Activated CD4-positive, alpha-beta T cell treated with anti-CD3 and anti-CD28 coated beads, Interleukin-2, amount 50 U/mL, for 24 hours (primary cell): ENCODE measurements at places on chromosomes 1 and 21.
A peak's percentile ranks its signal among the peaks of the same experiment; 100 is the strongest.

DNA sequence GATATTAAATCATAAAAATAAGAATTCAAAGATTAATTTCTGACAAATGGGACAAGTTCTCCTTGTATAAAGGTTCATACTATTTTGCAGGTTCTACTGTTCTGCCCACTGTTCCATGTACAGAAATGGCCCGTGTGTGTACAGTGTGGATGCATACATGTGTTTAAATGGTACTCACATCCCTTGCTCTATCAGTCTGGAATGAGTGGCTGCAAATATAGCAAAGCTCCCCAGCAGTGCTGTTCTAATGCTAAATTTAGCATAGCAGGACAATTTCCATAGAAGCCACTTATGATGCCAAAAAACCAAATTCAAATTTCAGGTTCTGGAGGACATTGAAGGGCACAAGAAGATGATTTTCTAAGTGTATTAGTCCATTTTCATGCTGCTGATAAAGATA is 9.4 kb upstream of the SEC16B start:
- no peak for DNase-seq

- no peak for DNase-seq
Measured at GRCh38 chr1:157234705-157235273, 96.6 kb upstream of the ETV3 start.

DNA sequence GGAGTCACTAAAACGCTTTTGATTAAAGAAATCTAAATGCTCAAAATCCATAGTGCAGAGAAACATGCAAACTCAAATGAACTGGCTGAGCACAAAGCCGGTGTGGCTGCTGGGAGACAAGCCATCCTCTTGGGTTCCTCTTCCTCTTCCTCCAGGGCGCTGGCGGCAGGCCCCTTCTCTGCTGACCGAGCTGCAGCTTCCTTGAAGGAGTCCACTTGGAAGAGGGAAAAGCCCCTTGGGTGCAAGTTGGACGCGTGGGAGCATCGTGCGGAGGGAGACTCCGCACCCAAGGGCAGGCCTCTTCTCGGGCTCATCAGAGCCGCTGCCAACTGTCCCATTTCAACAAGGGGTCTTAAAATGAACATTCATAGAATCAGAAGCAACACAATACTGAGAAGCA is 7.9 kb downstream of the CCNL2 start:
- DNase-seq: no peak

DNA sequence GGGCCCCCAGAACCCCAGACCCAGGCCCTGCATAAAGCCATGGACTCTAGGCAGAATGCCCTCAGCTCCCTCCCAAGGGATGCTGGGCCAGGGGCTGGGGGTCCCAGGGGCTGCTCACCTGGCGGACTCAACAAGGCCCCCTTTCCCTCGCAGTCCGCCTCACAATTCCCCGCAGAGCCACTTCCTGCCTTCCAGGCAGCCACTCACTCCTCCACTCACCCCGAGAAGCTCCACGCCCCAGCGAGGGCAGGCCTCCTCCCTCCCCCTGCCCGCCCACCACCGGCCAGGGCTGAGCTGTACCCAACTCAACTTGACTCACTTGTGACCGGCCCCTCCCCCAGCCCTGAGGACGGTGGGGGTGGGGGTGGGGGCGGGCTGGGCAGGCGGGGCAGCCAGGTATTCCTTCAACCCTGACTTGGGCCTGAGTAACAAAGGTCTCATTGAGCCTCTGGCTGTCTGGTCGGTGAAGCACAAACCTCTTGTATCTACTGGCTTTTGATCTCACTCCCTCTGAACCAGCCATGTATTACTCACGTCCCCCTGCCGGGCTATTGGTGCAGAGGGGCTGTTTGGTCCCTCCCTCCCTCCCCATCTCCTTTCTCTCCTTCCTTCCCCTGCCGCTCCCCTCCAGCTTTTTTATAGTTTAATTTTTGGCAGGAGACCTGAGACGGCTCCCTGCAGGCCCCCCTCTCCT is 5.9 kb downstream of the BLACAT1 start:
- no peak for DNase-seq

- no peak for DNase-seq
Measured at GRCh38 chr1:78060857-78061563, 15.2 kb downstream of the GIPC2 start.

- no peak for DNase-seq
Measured at GRCh38 chr1:245263529-245264095, 108.8 kb downstream of the KIF26B start.

DNA sequence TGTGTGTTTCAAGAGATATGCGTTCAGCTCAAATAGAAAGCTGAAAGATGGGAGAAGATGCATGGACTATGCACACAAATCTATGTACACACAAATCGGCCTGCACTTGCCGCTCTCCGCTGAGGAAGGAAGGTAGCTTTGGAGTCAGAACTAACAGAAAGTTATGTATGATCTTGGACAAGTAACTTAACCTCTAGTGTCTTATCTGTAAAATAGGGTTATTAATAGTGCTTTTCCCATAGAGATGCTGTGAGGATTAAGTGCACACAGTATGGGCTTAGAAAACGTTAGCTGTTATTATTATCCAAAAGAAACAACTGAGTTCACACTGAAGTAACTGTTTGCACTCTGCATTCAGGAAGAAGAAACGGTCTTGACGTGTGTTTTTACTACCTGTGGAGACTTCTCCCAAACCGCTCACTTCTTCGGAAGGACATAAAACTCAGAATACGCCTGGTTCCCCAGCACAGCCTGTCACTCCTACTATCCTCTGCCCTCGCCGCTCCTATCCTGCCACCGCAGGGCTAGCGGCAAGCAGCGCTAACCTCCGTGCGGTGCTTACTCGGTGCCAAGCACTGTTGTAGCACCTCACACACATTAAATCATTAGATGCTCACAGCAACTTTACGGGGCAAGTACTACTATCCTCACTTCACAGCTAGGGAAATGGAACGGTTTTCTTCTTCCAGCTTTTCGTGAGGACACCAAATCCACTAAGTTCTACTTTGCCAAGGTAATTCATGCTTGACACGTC is 1.3 kb downstream of the TGFBR3 start:
- DNase-seq: peak; percentile 22

DNA sequence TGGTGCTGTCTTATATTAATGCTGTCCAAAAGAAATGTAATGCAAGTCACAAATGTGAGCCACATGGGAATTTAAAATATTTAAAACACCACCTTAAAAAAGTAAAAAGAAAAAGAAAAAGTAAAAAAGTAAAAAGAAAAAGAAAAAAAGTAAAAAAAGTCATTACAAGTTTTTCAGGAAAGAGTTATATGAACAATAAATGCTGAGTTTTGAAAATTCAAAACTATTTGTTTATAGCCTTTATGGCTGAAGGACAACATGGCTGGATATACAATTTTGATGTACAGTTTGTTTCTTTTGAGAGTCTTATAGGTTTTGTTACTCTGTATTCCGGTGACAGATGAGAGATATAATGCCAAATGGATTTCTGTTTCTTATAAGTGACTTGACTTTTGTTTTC is 29.1 kb downstream of the GPR88 start:
- DNase-seq: no peak

DNA sequence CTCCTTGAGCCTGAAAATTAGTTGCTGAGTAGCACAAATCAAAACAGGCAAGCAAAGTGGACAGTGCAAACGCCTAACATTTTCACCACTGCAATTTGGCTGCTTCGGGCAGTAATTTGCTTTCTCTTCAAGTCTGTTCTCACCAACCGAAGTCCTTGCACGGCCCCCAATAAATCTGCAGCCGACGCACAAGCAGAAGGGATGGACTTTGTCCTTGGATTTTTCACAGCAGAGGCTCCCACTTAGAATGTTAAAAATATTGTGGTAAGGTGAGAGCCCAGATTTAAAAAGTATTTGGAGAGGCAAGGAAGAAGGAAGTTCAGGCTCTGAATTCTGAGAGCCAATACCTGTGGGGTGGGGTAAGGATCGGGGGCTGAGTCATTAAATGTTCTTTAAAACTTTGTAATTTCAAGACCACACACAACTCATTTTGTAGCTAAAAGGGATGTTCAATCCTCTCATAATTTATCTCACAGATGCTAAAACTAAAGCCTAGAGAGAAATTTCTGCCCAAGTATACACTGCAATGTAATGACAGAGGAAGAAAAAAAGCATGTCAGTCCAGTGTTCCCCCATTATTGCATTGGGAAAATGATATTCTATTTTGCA is 6.2 kb downstream of the CD247 start:
- no peak for DNase-seq

DNA sequence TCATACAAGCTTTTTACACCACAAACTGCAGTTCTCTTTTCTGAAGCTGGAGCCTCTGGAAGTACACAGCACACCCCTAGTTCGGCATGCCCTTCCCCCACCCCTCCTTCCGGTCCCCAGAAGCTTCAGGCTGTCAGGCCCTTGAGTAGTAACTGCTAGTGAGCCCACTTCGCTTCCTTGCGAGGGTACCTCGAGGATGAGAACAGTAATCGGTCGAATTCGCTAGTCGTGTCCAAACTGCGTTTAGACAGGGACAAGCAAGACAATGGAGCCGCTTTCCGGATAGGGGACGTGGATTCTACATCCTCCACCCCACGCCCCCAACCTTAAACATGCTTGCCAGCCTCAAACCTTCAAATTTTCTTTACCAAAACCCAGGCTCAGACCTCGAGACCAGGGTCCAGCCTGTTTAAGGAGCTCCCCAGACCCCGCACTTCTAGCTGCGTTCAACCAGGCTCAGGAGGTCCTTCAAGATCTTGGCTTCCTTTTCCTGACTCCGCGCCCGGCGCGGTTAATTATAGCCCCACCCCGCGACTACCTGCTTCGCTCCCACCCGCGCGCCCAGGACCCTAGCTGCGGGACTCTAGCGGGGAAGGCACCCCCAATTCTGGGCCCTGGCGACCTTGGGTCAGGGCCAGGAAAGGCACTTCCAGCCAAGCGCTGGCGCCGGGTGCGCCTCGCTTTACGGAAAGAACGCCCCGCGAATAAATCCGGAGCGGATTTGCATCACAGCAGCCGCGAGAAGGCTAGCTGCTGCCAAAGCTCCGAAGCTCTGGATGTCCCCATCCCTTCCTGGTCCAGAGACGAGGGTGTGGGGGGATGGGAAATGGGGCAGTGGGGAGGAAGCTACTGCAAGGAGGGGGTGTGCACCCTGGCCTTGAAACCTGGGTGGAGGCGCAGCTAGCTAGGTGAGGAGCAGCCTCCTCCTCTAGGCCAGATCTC is 8.1 kb upstream of the TSPAN1 start:
- peak; percentile 24 for DNase-seq

GRCh38 chr1:203807196-203807595 is 11.8 kb downstream of the ZBED6 start:
- DNase-seq: no peak

GRCh38 chr1:6967431-6968111 is 182.3 kb downstream of the CAMTA1 start:
- no peak for DNase-seq

- DNase-seq: no peak
Measured at GRCh38 chr21:44306936-44307704, 7.3 kb downstream of the PFKL start.

DNA sequence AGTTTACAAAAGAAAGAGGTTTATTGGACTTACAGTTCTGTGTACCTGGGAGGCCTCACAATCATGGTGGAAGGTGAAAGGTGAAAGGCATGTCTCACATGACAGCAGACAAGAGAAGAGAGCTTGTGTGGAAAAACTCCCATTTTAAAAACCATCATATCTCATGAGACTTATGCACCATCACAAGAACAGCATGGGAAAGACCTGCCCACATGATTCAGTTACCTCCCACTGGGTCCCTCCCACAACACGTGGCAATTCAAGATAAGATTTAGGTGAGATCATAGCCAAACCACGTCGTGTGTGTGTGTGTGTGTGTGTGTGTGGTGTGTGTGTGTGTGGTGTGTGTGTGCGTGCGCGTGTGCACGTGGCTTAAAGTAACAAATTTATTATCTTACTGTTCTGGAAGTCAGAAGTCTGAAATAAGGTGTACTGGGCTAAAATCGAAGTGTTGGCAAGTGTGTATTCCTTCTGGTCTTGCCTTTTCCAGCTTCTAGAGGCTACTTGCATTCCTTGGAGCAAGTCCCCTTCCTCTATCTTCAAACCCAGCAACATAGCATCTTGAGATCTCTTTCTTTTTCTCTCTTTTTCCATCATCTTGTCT is 48.1 kb upstream of the MPC2 start:
- DNase-seq: no peak

DNA sequence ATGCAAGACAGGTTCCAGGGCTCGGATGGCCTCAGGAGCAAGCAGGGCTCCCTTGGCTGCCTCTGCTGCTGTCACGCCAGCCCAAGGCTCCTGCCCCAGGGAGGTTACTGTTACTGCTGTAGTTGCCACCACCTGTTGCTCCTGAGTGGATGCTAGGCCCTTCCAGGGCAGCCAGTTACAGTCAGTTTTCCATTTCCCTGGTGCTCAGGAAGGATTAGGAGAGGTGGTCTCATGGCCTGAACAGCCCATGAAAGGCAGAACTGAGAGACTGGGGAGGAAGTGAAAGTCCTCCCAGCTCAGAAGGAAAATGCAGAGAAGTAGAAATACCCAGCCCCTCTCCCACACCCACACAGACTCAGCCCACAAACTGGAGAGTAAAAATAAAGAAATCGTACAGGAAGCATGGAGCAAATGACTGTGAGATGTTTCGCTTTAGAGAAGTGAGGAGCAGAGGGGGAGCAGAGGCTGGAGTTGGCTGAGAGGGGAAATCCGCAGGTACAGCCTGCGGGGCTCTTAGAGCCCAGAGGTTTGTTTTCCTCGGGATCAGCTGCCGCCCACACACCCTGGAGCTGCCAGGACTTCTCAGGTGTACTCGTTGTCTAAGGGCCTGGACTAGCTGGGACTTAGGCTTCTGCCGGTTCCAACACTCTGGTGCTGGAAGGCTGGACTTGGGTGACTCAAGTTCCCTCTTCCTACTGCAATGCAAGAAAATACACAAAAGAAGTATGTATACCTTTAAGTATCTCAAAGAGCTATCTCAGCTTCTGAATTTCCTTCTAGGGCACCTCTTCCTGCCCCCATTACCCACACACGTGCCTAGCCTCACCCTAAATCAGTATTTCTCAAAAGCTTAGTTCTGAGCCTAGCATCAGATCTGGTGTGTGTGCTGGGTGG is 2.3 kb downstream of the IL6R start:
- DNase-seq: peak; percentile 60

DNA sequence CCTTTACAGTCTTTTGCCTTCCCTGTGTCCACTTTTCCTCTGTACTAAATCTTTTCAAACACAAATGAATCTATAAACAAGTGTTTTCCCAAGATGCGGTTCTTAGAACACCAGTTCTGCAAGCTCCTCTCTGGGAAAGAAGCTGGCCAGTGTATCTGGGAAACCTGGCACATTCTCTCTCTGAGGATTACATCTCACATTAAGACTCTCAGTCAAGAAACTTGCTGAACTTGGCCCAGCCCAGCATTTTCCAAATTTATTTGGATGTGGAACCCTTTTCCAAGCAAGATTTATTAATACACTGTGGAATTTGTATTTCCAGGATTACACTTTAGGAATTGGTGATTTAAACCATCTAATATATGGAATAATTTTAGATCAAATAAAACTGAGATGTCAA is 105.7 kb downstream of the ZNF281 start:
- DNase-seq: no peak

- no peak for DNase-seq
Measured at GRCh38 chr21:16773206-16773605, 739.6 kb upstream of the CXADR start.

DNA sequence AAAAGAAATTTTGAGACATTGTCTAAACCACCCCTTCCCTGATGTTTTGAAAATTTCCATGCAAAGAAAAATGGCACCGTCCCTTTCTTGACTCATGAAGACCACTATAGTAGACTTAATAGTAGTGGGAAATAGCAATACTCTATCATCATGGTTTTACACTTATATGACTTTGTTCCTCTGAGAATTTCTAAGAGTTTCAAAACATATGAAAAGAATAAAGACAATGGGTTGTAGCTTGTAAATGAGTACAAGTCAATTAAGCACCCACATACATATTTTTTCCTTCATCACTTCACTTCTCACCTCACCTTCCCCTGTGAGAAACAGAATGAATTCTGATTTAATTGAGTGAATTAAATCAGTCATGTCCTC is 151.7 kb downstream of the LYPLAL1 start:
- no peak for DNase-seq

GRCh38 chr1:94335950-94336349 is 82.2 kb upstream of the ABCD3 start:
- no peak for DNase-seq
